Activated T-cell treated with anti-CD3 and anti-CD28 coated beads, Interleukin-2, amount 50 U/mL, for 1 hour (primary cell): ENCODE measurements at places on chromosomes 5 and 9.

DNA sequence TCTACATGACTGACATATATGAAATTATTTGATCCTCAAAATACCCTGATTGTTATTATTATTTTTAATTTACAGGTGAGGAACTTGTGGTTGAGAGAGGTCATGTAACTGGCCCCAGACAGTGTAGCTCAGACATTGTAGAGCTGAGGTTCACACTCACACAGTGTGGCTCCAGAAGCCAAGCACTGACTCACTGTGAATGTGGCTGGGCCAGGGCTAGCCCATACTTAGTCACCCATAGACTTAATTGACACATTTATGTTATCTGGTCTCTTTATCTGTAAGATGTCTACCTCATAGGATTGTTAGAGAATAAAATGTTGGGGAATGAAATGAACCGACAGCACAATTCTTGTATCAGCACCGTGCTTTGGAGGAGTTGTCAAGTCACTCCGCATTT lies 24.9 kb upstream of the CCDC112 start:
- DNase-seq = no peak

DNA sequence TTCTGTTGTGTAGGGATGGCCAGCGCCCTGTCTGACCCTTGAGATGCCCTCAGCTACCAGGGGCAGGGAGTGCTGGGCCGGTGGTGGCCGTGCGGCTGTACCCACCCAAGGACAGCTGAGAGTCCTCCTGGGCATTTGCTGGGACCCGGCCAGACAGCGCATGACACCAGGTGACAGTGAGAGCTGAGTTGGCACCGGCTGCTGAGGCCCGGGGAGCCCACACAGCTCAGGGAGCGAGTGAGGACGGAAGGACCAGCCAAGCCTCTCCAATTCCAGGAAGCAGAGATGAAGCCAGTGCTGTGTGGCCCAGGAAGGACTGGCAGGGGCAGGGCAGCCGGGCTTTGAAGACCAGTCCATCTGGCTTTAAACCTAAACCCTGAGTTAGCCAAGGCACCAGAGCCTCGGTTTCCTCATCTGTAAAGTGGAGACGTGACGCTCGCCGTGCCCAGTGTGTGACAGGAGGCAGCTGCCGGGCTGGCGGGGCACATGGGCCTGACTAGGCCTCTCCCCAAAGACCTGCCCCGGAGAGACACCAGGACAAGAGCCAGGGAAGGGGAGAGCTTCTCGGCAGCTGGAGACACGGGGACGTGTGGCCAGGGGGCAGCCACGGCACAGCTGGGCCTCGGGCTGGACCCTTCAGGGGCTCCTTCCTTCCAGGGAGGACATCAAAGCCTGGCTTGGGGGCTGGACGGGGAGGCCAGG lies 3.0 kb upstream of the AGPAT2 start:
- DNase-seq = no peak

- no peak for DNase-seq
Measured at GRCh38 chr5:139671096-139671841, 23.1 kb downstream of the CXXC5 start.

GRCh38 chr5:171893290-171893886 lies 107.8 kb downstream of the SMIM23 start:
- no peak for DNase-seq

DNA sequence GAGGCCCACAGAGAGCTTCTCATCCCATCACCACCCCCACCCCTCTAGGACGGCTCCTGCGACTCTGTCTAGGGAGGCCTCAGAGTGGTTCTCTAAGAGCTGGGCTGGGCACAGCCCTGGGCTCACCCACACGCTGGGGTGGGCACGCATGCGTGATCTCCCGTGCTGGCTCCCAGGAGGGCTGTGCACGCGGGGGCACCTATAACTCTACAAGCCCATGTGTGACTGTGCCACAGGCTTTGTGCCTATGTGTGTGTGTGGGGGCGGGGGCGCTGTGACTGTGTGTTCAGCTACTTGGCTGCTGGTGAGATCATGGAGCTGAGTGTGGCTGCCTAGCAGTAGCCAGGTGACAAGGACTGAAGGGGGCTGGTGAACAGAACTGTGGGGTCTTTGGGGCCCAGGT lies 32.2 kb downstream of the NDUFA8 start:
- DNase-seq = no peak

GRCh38 chr5:126972062-126972895 lies 58.1 kb downstream of the MARCHF3 start:
- DNase-seq = no peak

- no peak for DNase-seq
Measured at GRCh38 chr9:98583417-98583816, 125.3 kb downstream of the GABBR2 start.

DNA sequence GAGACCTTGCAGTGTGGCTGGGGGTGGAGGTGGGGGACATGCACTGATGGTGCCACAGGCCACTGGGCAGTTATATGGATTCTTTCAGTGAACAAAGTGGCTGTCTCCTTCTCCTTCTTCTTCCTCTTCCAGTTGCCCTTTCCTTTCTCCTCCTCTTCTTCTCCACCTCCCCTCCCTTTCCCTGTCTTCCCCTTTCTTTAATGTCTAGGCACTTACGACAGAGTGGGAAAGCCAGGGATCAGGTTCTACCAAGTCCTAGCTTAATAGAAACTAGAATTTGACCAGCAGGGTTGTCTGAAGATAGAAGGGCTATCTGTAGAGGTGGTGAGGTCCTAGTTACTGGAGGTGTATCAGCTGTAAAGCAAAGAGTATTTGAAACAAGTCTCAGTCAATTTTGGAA lies 62.8 kb downstream of the COL15A1 start:
- DNase-seq = no peak

DNA sequence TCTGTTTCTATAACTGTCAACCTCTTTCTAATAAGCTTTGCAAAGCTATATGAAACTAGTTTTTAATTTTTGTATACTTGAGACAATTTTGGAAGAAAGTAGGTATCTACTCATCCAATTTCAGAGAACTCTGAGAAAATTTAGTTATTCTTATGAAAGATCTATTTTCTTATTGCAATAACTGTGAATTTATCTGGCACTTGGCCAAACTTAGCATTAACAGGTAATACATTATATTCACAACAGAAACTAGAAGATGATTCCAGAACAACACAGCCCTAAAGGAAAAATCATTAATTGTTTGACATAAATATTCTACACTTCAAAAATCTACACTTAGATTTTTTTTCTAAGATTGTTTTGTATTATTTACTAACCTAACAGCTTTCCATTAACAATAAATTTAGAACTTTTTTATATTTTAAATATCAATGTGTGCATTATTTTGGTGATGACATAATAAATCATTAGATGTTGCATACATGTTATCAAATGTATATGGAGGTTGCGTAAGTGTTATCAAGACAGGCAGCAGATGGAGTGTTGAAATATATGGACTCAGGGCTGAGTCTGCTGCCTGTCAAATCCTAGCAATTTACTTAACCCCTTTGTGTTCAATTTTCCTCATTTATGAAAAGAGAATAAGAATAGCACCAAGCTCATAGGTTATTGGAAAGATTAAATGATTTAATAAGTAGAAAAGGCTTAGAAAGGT lies 141.8 kb downstream of the MUSK start:
- no peak for DNase-seq

DNA sequence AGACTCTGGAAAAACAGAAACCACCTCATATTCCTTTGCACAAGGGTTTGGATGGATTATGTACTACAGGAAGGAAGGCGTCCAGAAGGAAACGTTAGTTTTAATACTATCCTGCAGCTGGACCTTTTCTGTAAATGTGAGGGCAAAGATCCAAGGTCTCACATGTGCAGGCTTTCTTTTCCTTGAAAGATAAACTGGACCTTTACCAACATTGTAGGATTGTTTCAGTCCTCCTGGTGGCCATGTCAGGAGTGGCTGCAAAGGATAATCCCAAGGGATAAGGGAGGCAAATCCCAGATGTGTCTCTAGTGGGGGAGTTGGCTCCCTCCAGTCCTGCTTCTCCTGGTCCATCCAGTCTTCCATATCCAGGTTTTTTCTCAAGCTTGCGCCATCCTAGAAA lies 397.5 kb downstream of the HTR1A start:
- DNase-seq = no peak

DNA sequence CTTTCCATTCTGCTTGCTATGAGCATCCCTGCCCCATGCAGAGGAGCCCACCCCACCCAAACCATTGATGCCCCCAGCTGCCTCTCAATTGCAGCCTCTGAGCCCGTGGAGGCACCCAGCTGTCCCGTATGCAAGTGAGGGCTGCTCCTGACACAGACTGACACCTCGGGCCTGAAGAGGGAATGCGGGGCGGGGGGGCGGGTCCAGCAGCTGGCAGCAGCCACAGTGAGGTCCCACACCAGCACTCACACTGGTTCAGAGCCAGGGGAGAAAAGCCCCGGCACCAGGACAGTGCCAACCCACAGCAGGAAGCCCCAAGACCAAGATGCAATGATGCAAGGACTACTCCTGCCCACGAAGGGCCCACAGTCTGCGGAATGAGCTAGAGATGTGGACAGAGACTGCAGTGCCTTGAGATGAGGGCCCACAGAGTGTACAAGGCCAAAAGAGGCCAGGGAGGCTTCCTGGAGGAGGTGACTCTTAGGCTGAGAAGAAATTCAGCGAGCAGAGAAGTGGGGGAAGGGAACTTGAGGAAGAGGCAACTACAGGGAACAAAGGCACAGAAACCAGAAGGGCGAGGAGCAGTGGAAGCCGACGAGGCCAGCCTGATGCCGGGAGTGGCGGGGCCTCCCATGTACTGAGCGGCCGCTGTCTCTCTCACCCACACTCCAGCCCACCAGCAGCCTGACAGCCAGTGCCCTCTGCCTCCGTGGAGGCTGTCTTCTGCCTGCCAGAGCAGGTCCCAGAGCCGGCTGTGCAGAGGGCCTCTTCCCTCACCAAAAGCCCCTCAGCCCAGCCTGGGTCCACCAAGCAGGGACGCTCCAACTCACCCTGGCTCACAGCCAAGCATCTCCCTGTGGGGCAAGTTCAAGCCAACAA lies 9.2 kb downstream of the EEIG1 start:
- DNase-seq = peak; percentile 43

- DNase-seq = no peak
Measured at GRCh38 chr5:173913686-173914321, 25.7 kb downstream of the CPEB4 start.

GRCh38 chr5:67984546-67984945 lies 231.0 kb upstream of the PIK3R1 start:
- no peak for DNase-seq

DNA sequence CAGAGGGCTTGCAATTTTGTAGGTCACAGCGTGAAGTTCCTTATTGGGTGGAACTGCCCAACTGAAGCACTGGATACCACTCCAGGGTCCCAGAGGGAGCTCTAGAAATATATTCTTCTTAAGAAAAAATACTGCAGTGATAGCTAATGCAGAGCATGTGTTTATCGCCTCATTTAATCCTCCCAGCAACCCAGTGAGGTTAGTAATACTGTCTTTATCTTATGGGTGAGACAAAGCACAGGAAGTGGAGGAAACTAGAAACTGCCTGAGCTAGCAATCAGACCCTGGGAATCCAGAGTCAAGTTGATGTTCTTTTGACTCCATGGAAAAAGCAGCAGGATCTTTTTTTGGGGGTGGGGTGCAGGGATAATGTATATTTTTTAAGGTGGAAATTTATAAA lies 153.3 kb downstream of the PJA2 start:
- no peak for DNase-seq

GRCh38 chr5:92652756-92653155 lies 928.3 kb downstream of the NR2F1-AS1 start:
- no peak for DNase-seq

GRCh38 chr9:124213396-124213795 lies 44.4 kb upstream of the NEK6 start:
- DNase-seq = no peak

GRCh38 chr9:127847178-127847510 lies 7.3 kb downstream of the ENG start:
- no peak for DNase-seq

GRCh38 chr5:444226-444625 lies 1.2 kb downstream of the EXOC3 start:
- no peak for DNase-seq

DNA sequence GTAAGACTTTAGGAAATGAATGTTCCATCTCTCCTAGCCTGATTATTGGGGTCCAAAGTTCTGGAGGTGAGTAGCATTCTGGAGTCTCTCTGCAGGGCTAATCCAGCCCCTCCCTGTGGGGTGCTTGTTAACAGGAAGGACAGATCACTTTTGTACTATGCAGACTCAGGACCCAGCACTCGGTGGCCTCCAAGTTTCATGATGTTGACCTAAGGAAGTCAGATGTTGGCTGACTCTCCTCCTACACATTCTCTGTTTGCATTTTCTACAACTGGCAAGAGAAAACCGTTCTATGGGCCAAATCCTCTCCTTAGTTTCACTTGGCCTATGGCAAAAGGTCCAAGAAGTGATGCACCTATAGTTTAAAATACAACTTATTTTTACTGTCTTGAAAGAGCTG lies 5.5 kb upstream of the PDE8B start:
- DNase-seq = no peak

DNA sequence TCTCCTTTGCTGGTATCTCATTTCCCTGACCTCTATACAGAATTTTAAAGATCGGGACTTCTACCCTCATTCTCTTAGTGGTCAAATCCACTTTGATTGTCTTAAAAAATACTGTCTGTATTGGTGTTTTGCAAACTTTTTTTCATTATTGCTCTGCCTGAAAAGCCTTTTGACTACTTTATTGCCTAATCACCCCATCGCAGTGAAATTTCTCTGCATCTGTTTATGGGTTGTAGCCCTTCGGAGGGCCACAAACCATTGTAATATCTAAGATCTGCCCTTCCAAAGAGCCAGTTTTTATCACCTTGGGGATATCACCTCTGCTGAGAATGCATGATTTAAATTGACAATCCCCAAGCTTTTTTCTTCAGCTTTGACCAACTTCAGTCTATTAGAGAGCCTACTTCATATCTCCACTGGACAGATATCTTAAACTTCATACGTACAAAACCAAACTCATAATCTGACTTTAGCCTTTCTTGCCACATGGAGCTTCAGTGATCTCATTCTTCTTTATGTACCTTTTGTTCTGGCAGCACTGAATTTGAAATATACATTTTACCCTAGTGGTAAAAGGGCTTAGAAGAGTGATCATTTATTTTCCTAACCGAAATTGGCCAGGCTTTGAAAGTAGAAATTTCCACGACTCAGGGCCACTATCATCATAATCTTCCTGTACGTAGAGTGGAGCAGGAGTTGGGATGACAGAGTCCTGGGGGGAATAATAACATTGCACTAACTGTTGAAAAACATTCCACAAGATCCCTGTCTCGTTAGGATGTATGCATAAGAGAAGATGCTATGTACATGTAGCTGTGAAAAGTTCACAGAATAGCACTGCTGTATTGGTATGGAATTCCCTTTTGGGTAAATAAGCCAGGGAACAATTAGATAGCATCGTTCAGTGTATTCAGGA lies 21.4 kb downstream of the KIF2A start:
- DNase-seq = no peak
